ENCODE measurements at places on chromosomes 5 and 9.

DNA sequence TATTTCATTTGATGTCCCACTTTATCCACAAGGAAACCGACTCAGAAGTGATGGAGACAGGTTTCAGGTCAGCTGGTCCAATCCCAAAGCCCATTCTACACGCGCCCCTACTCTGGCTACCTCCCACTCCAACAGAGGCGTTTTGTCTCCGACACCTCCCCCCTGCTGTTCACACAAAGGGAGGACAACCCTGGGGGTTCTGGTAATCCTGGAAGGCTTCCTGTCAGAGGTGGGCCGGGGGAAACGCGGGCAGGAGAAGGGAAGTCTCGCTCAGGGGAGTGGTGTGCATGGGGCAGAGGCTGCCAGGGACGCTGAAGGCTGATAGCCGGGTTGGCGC, 39.7 kb upstream of the GABRP start:
- DNase-seq: no peak

- DNase-seq: no peak
Measured at GRCh38 chr5:1442222-1443145, 2.8 kb downstream of the SLC6A3 start.

- DNase-seq: no peak
Measured at GRCh38 chr5:77709993-77710685, 66.0 kb downstream of the TBCA start.

DNA sequence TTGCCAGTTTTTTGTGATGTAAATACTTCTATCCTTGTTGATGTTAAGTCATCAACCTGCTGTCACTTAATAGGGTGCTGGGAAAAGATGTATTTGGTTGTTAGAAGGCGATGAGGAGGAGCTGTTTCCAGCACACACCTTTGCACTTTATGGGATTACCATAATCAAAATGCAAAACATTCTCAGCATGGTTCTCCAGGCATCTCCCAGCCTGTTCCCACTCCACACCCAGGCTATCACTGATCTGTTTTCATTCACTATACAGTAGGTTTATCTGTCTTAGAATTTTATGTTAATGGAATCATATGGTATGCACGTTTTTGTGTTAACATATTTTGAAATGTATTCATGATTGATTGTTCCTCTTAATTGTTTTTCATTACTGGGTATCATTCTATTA, 35.9 kb downstream of the PCSK5 start:
- no peak for DNase-seq

- DNase-seq: no peak
Measured at GRCh38 chr9:83266666-83267496, 203.9 kb upstream of the RASEF start.

GRCh38 chr5:60490597-60491166, 209.3 kb downstream of the DEPDC1B start:
- DNase-seq: no peak

- DNase-seq: no peak
Measured at GRCh38 chr5:107808671-107809137, 138.0 kb upstream of the EFNA5 start.

GRCh38 chr9:106954558-106954957, 91.6 kb downstream of the ZNF462 start:
- no peak for DNase-seq

- DNase-seq: no peak
Measured at GRCh38 chr5:59034498-59035186, 451.8 kb downstream of the RAB3C start.

DNA sequence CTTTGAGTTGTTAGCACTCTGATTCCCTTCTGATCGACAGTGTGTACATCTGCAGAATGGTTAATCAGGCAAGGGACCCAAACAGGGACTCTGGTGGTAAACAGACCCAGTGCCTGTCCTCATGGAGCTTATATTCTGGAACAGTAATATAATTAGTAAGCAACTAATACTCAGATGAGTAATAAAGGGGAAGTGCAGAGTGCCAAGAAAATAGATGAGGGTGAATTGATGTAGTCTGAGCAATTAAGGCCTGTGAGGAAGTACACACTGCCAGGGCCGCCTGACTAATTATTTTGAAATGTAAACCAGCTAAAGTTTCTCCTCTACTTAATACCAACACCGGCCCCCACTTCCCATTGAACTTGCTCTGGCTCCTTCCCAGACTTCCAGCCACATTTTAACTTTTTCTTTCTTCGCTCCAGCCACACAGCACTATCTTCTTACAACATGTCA, 4.2 kb downstream of the DHX29 start:
- DNase-seq: no peak

DNA sequence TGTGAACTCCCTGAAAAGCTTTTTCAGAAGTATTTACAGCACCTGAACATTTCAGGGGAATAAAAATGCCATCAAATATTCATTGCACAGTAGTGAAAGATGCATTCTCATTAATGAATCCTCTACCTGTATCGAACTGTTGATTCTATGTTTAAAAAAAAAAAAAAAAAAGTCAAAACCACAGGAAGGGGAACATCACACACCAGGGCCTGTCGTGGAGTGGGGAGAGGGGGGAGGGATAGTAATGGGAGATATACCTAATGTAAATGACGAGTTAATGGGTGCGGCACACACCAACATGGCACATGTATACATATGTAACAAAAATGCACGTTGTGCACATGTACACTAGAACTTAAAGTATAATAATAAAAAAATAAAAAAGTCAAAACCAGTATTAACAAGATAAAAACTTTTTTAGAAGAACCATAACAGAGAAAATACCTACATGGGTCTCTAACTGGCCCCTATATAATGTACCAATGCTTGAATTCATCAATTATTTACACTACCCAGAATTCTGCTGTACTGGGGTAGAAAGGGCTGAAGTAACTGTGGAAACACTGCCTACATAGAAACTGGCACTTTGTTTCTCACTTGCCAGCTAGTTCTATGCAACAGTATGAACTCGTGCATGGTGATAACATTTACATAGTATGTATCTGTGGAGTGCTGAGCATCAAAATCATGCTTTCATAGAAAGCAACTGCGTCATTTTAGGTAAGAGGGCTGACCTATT, 48.9 kb downstream of the GNAQ start:
- DNase-seq: no peak

DNA sequence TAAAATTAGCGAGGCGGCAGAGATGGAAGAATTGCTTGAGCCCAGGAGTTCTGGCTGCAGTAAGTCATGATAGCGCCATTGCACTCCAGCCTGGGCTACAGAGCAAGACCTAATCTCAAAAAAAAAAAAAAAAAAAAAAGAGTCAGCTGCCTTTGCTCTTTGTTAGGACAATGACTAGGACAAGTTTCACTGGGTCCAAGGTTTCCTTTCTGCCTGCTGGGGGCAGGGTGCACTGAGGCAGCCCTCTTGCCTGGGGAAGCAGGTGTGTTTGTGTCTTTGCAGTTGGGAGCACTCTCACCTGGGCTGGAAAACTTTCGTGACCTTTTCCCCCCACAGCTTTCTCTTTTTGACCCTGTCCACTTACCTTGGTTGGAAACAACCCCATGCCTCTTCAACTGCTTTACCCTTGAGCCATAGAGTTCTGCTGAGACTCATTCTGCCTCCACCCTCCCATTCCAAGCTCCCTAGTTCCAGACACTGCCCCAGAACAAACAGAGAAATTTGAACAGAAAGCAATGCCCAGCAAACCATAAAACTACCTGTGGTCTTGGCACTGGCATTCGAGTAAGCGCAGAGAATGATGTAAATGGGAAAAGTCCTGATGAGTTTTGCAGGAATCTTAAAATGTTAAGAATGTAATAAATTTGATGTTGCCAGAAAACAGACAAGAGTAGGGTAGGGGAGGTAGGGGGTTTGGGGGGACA, 17.0 kb upstream of the MYO10 start:
- no peak for DNase-seq

DNA sequence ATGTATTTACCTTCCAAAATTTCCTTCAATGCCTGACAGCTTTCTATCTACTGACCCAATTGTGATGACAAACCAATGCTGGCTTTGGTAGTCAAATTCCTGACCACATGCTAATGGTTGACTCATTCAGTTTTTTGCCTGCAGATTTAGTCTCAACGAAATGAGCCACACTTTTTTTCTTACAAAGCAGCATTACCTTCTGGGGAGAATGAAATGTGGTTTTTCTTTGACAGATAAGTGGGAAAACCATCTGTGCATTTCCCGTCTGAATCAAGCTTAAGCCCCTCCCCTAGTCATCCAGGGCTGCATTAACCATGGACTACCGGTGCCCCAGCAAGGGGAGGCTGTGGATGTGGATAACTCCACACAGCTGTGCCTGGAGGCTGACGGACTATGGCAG, 99.6 kb upstream of the TAF11L2 start:
- no peak for DNase-seq

GRCh38 chr9:36222449-36222848, 31.7 kb downstream of the CLTA start:
- no peak for DNase-seq
